ENCODE measurements at places on chromosomes 2 and 18.

- DNase-seq: no peak
Measured at GRCh38 chr2:229559986-229560385, 154.4 kb downstream of the DNER start.

DNA sequence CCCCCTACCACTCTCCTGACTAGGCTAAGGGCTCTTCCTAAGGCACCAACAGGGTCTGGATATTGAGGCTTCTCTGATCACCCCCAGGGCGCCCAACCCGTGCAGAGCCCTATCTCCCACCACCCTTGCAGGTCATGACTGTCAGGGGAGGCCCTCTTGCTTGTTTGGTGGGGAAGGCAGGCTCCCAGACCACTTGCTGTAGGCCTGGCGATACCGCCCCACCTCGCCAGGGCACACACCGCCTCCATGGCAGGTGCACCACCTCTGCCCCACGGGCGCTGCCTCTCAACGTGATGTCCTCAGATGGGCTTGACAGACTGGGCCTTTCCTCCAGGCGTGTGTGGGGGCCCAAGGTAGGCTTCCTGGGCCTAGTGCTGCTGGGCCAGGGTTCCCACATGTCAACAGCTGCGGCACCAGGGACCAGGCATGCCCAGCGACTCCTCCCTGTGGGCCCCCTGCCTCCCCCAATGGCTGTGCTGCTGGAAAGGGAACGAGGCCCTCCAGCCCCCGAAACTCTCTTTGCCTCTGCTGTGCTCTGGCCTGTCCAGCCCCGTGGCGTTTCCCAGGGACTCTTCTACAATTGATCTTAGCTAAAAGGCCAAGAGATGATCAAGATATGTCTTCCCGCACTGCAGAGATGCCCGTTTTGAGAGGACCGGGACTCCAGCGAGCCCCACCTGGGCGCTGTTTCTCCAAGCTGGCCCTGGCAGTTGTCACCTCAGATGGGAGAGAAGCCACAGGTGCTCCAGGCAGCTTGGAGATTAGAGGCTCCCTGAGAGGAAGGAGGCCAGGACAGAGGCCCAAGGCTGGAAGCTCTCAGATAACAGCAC lies 7.5 kb downstream of the NPPC start:
- DNase-seq: no peak

DNA sequence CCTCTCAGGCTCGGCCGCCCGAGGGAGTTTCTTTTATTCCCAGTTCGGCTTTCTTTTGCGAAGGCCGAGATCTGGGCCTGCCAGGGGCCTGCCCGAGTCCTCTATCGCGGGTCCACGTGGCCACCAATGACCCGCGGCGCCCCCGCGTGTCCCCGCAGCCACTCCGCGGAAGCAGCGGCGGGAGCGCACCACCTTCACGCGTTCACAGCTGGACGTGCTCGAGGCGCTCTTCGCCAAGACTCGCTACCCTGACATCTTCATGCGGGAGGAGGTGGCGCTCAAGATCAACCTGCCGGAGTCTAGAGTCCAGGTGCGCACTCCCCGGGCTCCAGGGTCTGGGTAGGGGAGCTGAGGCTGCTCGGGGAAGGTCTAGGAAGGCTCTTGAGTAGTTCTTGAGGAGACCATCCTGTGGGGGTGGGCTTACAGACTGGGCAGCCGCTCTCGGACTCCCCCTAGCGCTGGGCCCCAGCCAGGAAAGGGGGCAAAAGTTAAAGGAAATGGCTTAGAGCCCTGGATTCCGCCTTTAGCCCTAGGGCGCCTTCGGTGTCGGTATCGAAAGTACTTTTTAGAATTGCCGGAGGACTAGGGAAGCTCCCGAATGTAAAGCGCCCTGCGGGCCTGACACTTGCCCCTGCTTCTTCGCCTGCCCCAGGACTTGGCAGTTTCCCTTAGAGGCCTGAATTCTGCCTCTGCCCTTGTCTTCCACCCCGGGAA lies 3.4 kb downstream of the OTX1 start:
- no peak for DNase-seq

GRCh38 chr2:46187112-46187618 lies 110.0 kb upstream of the EPAS1 start:
- DNase-seq: peak; percentile 73

DNA sequence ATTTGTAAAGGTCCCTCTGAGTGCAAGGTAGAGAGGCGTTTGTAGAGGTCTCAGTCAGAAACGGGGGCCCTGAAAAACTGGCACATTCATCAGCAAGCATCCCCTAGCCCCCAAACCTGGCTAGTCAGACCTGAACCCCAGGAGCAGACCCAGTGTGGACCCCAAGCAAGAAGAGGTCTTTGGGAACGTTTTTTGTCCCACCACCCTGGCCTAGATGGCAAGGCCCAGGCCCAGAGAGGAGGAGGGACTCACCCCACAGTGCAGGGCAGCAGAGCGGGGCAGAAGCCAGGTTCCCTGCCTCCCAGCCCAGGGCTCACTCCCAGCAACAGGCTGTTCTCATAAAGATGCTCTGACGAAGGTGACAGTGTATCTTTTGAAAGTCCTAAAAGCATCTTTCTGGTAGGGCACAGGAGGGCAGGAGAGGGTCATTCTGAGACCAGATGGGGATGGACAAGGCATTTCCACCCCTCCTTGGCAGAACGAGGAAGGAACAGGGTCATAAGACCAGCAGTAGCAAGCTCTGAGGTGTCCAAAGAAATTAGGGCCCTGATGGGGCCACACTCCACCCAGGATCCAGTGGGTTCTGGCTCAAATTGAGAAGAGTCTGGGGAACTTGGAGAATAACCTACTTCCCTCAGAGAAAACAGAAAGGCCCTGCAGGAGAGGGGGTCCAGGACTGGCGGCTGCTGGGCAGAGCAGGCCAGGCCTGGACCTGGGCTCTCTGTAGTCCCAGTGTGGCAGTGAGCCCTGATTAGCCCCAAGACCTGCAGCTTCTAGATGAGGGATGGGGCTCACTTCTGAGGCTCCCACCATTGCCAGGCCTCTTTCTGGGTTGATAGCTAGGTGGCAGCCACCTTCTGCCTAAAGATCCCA lies 18.2 kb downstream of the ADRA2B start:
- no peak for DNase-seq

DNA sequence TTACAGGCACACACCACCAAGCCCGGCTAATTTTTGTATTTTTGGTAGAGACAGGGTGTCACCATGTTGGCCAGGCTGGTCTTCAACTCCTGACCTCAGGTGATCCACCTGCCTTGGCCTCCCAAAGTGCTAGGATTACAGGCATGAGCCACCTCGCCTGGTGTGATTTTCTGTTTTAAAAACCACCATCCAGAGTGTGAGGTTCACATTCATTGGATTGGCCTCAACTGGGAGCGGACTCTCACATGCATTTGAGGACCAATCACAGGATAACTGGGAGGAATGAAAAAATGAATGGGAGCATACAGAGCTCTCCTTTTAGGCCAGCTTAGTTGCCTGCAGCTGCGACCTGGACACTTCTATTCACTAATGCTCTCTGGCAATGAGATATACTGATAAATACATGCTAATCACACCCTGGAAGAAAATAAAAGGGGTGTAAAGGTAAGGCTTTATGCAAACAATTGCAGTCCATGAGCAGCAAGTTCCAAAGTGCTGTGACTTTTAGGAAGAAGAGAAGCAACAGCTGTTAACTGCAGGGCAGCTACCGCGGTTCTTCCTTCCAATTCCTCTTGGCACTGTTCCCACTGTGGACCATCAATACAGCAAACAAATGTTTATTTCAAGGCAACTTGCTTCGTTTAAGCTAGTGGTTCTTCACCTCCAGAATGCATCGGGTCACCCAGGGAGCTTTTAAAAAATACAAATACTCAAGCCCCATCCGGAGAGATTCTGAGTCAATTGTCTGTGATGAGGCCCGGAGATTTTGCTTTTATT lies 49.5 kb upstream of the FZD5 start:
- DNase-seq: no peak

Data from cardiac fibroblast (primary cell).